ENCODE measurements at places on chromosomes 5 and 9.
A peak's percentile ranks its signal among the peaks of the same experiment; 100 is the strongest.

GRCh38 chr5:13460587-13460986 is 483.9 kb downstream of the DNAH5 start:
- DNase-seq: no peak

DNA sequence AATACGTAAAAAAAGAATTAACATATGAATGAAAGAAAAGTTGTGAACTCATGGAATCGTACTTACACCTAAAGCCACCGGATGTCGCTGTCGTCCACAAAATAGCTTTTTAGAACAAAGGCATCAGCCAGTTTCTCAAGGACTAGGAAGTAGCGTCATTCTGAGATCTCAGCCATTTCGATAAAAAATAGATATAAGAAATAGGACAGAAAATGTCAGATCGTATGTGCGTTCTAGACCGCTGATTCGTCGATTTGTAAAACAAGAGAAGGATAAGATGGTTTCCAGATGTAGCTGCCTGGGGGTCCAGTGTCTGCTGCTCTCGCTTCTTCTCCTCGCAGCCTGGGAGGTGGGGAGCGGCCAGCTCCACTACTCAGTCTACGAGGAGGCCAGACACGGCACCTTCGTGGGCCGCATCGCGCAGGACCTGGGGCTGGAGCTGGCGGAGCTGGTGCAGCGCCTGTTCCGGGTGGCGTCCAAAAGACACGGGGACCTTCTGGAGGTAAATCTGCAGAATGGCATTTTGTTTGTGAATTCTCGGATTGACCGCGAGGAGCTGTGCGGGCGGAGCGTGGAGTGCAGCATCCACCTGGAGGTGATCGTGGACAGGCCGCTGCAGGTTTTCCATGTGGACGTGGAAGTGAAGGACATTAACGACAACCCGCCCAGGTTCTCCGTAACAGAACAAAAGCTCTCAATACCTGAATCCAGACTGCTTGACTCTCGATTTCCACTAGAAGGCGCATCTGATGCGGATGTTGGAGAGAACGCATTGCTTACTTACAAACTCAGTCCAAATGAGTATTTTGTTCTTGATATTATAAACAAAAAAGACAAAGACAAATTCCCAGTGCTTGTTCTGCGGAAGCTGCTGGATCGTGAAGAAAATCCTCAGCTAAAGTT is at the start of gene PCDHA10:
Gene PCDHA10 (plus strand): TSS at position 126 of the 903 bp plus-strand sequence. CDS start 152 bp downstream, at position 278.
- DNase-seq: no peak

DNA sequence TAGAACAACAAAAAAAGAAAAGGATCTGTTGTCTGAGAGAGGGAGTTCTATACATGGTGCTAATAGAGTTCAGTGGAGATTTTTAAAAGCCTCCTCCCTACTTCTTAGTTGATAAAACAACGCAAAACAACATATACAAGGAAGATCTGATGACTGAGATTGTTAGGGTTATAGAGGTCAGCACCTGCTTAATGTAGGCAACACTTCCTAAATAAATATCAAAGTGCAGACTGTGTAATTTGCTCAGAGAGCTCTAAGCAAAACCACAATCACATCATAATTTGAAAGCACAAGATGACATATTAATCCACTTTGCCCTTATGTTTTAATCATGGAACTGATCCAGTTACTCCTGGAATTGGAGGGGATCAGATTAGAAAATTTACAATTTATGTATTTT is 474.5 kb downstream of the PRR16 start:
- no peak for DNase-seq

- DNase-seq: no peak
Measured at GRCh38 chr5:22643356-22643755, 209.8 kb downstream of the CDH12 start.

DNA sequence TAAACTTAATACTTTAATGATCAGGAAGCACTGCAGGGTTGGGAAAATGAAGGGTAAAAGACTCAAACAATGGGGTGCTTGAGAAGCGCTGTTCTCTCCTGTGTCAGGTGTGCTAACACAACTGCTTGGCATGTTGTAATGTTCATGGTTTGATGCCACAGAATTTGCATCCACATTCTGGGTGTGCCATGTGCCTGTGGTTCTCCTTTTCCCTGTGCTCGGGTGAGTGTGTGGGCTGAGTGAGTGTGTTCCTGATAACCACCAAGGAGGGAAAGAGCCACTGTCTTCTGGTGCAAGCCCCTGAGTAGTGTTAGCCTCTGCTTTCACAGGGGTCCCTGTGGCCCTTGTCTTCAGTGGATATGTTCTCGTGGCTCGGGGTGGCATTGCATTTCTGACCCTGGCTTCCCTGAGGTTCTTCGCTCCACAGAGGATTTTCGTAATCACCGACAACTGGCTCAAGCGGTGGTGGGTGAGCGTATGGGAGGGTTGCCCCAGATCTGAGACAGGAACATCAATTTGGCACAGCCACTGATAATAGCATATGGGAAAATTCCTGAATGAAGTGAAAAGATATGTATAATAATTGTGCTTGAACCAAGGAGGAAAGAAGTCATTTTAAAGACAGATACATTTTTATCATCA is 102.0 kb downstream of the MVB12B start:
- no peak for DNase-seq

GRCh38 chr5:174618589-174618988 is 105.8 kb upstream of the MSX2 start:
- DNase-seq: no peak

- no peak for DNase-seq
Measured at GRCh38 chr9:6926436-6926835, 168.7 kb downstream of the KDM4C start.

GRCh38 chr5:71922584-71923106 is 184.6 kb upstream of the MAP1B start:
- DNase-seq: no peak

- no peak for DNase-seq
Measured at GRCh38 chr5:157819502-157820115, 39.3 kb downstream of the CLINT1 start.

- DNase-seq: no peak
Measured at GRCh38 chr5:19369561-19369960, 618.4 kb downstream of the CDH18 start.

- no peak for DNase-seq
Measured at GRCh38 chr9:70581955-70582350, 167.5 kb upstream of the KLF9 start.

GRCh38 chr9:126612813-126613641 is 701 bp upstream of the LMX1B start:
- no peak for DNase-seq

- DNase-seq: no peak
Measured at GRCh38 chr5:167945542-167946384, 345.7 kb upstream of the WWC1 start.

- no peak for DNase-seq
Measured at GRCh38 chr5:121152411-121152810, 688.3 kb downstream of the PRR16 start.

- no peak for DNase-seq
Measured at GRCh38 chr5:54251981-54252380, 58.4 kb downstream of the ARL15 start.

DNA sequence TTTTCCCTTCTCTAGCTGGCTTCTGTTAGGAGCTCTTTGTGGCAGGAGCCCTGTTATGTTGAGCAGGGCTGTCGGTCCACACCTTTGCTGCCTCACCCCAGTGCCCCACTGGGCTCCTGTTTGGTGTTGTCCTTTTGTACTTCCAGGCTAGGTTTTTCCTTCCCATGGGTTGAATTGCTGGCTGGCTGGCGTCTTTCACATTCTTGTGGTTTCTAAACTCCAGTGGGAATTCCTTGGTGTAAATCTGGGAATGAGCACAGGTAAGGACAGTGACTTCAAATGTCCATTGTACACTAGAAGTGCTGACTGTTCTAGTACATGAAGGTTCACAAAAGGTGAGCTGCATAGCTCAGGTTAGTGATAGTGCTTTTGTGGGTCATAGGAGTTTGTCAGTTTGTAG is 30.4 kb downstream of the RASGRF2 start:
- no peak for DNase-seq

DNA sequence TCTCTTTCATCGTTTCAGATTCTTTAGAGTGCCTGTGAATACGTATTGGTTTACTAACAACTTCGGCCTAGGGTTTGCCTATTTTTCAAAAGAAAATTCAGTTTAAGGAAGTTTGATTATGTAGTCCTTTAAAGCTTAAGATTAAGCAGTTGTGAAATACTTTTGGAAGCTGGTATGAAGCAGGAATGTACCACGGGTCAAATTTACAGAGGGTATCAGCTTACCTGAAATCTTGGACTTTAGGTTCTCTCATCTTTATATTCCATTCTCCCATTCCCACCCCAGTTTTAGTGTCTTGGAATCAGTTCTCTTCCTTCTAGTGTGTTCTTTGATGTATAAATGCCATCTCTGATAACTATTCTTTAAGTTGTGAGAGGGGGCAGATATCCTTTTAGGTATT is 53.2 kb downstream of the IQGAP2 start:
- DNase-seq: no peak

GRCh38 chr5:168356592-168356991 is 65.1 kb downstream of the WWC1 start:
- no peak for DNase-seq

- no peak for DNase-seq
Measured at GRCh38 chr5:137845472-137845871, 22.2 kb upstream of the MYOT start.

DNA sequence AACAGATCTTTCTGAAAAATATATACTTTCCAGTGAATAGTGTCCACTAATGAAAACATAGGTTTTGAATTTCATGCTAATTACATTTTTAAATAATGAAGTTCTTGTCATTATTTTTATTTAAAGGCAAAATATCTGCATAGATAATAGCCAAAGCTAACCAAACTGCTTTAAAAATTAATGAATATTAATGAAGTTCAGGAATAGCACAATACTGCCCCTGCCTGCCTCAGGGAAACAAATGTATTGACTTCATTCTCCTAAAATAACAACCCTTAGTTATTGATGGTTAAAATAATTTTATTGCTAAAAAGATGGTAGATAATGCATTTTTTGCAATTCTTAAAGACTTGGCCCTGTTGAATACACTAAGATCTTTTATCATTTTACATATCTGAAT is 103.6 kb upstream of the SSBP2 start:
- DNase-seq: no peak

DNA sequence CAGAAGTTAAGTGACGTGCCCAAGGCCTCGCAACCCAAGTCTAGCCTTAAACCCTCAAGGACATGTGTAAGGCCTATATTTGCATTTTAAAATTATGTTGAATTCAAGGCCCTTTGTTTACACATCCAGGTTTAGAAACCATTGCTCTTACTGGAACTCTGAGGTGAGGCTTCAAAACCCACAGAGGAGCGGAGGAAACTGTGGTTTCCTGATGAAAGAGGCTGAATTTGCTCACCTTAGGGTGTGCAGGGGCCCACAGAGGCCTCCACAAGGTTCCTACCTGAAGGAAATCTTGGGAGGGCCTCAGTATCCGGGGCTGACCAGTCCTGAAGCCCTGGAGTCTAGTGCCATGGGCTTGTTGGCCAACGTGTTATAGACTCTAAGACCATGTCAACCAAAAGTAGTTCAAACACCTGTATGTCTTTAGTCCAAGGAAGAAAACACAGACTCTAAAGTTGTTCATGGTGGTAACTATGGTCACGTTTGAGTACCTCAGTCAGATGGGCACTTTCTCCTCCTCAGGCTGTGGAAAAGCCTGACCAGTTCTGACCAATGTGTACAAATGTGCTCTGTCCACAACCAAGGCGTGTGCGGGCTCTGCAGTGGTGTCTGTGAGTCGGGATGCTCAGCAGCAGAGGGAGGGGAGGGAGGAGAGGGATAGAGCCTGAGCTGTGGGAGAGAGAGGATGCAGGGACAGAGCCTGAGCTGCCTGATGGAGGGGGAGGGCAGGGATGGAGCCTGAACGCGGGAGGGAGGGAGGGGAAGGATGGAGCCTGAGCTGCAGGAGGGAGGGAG is 124.6 kb upstream of the ERCC6L2 start:
- peak; percentile 51 for DNase-seq

GRCh38 chr9:136787690-136788400 is 3.3 kb upstream of the TMEM141 start:
- DNase-seq: peak; percentile 51

GRCh38 chr5:113495422-113495841 is 7.2 kb upstream of the MCC start:
- no peak for DNase-seq

- peak; percentile 39 for DNase-seq
Measured at GRCh38 chr5:42057254-42057690, 132.2 kb downstream of the FBXO4 start.

GRCh38 chr5:109299557-109299956 is 110.2 kb downstream of the PJA2 start:
- no peak for DNase-seq

GRCh38 chr5:128596071-128596470 is 58.0 kb upstream of the FBN2 start:
- no peak for DNase-seq

GRCh38 chr9:128335161-128335560 is 5.2 kb upstream of the SLC27A4 start:
- DNase-seq: no peak

- no peak for DNase-seq
Measured at GRCh38 chr9:136316271-136316751, 11.0 kb upstream of the GPSM1 start.

- DNase-seq: no peak
Measured at GRCh38 chr9:106110483-106110882, 416.1 kb downstream of the TMEM38B start.

DNA sequence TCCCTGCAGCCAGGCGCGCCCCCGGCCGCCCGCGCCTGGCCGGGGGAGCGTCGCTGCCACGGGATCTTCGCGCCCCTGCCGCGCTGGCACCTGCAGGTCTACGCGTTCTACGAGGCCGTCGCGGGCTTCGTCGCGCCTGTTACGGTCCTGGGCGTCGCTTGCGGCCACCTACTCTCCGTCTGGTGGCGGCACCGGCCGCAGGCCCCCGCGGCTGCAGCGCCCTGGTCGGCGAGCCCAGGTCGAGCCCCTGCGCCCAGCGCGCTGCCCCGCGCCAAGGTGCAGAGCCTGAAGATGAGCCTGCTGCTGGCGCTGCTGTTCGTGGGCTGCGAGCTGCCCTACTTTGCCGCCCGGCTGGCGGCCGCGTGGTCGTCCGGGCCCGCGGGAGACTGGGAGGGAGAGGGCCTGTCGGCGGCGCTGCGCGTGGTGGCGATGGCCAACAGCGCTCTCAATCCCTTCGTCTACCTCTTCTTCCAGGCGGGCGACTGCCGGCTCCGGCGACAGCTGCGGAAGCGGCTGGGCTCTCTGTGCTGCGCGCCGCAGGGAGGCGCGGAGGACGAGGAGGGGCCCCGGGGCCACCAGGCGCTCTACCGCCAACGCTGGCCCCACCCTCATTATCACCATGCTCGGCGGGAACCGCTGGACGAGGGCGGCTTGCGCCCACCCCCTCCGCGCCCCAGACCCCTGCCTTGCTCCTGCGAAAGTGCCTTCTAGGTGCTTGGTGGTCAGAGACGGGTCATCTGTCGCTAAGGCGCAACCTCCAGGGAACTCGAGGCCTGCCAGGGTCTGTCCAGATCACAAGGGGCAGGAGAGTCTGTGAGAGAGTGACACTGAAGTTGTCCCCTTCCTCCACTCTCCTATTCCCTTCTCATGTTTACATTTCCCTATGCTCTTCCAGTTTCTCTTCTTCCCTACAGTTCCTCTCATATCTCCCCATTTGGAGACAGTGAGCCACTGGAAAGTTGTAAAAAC is 1.3 kb downstream of the GPR150 start:
- peak; percentile 56 for DNase-seq
